ENCODE measurements at places on chromosomes 13 and 19.

- DNase-seq: no peak
Measured at GRCh38 chr13:104782741-104783140, 1716.5 kb upstream of the SLC10A2 start.

- DNase-seq: no peak
Measured at GRCh38 chr13:66977161-66977560, 253.0 kb downstream of the PCDH9 start.

DNA sequence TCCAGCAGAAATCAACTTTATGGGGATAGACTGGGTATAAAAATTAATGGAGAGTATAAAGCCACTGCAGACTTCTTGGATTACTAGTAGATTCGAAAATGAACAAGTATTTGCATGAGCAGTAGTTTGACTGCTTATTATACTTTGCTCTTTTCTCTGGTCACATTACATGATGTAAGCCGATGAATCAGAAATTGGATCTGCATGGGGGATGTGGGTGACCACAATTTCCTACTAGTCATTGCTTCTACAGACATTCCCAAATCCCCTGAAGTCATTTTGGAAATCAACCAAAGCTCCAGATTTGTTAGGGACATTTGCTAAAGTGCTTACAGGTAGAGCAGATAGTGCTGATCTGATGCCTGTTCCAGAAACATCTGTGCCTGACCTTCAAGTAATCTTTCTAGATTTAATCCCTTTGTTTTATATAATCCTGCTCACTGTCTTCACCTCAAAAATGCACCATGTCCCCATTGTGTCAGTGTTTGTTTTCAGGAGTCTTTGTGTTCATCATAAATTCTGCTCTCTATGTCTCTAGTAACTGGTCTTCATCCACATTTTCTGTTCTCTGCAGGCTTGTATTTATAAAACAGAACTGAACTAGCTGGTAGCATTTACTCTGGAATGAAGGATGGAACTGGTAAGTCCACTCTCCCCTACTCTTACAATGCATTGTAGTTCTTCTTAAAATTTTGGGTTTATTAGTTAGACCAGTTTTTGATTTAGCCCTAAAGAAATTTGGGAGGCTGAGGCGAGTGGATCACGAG, 201.5 kb upstream of the CSNK1A1L start:
- DNase-seq: no peak

DNA sequence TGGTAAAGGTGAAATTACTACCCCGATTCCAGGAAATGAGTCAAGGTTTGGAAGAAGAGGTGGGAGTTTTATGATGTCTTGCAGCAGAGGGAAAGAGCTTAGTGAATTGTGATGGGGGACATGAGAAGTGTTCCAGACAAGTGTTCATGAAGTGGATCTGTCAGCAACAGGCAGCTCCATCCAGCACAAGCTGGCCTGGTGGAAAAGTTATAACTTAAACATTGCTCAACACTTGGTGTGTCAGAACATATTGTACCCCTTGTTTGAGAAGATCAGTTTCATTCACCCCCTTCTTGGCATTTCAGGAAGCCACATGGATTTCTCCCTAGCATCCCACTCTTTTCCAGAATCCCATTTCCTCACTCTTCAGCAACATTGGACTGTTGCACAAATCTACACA, 222.0 kb downstream of the B3GLCT start:
- DNase-seq: no peak

DNA sequence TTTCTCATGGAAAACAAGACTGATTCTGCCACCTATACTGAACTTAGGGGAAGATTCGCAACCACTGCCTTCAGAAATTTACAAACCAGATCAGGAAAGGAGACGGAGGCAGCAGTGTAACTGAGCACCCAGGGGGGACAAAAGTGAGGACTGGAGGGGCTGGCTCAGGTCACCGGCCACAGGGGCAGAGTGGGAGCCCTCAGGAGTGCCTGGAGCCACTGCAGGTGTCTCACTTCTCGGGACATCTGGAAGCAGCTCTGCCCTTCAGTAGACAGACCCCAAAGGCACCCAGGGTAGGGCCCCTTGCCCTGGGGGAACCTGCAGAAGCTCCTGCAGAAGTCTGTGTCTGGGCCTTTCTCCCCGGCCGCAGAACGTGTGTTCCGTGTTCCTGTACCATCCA, 5.8 kb downstream of the ARHGEF7 start:
- no peak for DNase-seq

- no peak for DNase-seq
Measured at GRCh38 chr13:47564041-47564440, 437.0 kb downstream of the SUCLA2 start.

DNA sequence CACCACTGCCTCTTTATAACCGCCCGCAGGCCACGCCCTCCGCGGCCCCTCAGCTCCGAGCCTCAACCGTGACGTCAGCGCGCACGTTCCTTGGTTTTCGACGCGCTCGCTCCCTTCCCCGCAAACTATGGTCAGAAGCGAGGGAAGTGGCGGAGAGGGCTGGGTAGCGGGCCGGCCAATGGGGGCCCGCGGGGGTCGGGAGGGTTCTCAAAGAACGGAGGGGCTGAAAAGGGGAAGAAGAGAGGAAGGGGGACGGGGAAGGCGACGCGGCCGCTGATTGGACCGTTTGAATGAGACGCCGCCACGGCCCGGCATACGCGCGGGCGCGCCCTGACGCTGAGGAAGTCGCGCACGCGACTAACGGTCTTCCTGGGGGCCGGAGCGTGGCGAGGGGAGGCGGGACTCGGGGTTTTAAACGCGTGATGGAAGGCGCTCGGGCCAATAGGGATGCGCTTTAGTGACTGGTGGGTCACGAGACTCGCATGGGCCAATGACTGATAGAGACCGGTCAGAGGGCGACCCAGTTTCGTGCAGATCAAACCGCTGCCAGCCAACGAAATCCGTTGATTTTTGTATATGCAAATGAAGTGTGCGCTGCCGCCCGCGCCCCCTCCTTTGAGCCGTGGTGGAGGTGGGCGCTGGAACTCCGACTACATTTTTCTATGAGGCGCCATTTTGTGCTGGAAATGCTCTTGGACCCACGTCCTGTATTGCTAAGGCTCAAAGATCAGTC, 378 bp upstream of the UBE2S start:
- peak; percentile 96 for DNase-seq

- no peak for DNase-seq
Measured at GRCh38 chr13:41054212-41054877, 7.0 kb upstream of the WBP4 start.

- DNase-seq: no peak
Measured at GRCh38 chr19:6055013-6055795, 55.1 kb downstream of the RFX2 start.

DNA sequence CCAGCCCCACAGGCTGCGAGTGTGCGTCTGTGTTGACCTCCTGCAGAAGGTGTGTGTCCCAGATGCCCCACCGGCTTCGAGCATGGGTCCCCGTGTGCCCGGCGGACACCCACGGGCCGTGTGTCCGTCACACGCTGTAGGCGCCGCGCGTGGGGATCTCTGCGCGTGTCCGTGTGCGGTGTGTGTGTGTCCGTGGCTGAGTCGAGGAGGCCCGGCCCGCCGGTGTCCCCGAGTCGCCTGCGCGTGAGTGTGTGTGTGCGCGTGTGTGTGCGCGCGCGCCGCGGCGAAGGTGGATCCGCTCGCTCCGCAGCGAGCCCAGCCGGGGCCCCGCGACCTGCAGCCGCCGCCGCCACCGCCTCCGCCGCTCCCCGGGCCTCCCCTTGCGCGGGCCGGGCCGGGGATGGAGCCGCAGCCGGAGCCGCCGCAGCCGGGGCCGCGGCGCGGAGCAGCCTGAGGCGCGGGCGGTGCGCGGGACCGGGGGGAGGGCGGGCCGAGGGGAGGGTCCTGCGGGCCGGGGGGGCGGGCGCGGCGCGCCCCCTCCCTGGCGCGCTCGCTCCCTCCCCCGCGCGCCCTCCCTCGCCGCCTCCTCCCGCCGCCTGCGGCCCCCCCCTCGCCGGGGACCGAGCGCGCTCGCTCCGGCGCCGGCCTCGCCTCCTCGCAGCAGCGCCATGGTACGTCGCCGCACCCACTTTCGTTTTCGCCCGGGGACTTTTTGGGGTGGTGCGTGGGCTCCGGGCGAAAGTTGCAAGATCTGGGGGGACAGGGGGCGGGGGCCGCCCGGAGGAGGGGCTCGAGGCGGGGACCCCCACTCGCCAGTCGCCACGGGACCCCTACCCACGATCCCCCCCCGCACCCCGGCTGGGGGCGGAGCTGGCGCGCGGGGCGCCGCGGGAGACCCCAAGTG, 7.1 kb upstream of the NFIC start:
- peak; percentile 40 for DNase-seq
